NCI-H69 (cell line): ENCODE measurements at places on chromosomes 2 and 18.
A peak's percentile ranks its signal among the peaks of the same experiment; 100 is the strongest.

GRCh38 chr2:113164215-113164929, 9.4 kb upstream of the PSD4 start:
- no peak for DNase-seq

- peak; percentile 34 for DNase-seq
Observed at GRCh38 chr2:191691016-191691735, 13.2 kb downstream of the NABP1 start.

DNA sequence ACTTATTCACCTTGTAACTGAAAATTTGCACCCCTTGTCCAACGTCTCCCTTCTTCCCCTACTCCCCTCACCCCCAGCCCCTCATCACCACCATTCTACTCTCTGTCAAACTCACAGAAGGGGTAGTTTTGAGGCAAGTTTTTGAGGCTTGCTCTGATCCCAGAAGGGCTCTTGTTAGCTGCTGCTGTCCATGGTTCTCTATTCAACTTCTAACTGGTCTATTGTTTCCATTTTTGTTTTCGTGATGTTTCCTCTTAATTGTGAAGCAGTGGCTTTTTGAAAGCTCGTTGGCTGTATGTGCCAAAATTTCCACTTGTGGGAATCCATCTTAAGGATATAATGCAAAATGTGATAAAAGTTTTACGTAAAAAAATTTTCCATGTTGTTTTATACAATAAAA, 92.5 kb upstream of the CRACDL start:
- no peak for DNase-seq

DNA sequence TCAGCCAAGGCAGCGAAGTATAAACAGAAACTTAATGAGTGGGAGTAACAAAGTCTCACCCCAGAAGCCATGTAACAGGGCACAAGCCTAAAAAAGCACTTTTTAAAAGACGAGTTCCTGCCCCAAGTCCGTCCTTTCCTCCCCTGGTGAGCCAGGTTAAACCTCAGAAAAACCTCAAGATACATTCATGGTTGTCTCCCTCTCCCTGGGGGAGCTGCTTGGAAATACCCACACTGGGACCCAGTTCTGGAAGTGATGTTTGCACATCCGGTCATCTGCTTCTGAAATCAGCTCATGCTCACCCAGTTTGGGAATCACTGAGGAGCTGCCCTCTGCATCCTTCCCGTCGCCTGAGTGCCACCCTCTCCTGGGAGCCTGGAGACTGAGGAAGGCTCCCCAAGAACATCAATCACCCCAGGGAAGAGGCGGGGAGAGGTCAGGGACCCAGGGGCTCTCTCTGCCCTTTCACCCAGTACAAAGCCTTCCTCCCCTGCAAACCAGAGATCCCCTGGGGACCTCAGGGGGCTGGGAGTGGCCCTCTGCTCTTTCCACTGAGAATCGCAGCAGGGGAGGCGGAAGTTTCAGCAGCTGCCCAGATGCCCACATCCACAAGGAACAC, 150.6 kb upstream of the AGAP1 start:
- no peak for DNase-seq

GRCh38 chr2:23400703-23401102, 15.7 kb downstream of the KLHL29 start:
- peak; percentile 13 for DNase-seq

GRCh38 chr2:199470672-199471442, 13.1 kb upstream of the SATB2 start:
- DNase-seq: no peak

- no peak for DNase-seq
Observed at GRCh38 chr2:32990556-32990955, 43.8 kb downstream of the LTBP1 start.

- DNase-seq: peak; percentile 47
Observed at GRCh38 chr2:232204457-232204931, 174.1 kb upstream of the ALPP start.

DNA sequence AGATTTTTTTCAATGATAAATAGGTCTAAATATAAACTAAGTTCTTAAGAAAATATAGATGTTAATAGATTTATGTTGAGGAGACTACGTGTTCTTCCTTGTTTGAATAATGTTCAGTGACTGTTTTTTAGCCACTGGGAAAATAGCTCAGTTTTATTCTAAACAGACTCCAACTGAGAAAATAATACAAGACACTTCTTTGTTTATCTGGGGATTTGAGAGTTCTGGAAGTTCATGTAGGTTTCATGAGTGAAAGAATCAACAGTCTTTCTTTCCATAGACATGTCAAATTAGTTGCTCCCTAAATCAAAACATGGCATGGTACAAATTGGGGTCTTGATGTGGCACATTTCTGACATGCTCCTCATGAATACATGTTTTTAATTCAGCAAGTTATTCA, 177.7 kb downstream of the MREG start:
- DNase-seq: no peak

DNA sequence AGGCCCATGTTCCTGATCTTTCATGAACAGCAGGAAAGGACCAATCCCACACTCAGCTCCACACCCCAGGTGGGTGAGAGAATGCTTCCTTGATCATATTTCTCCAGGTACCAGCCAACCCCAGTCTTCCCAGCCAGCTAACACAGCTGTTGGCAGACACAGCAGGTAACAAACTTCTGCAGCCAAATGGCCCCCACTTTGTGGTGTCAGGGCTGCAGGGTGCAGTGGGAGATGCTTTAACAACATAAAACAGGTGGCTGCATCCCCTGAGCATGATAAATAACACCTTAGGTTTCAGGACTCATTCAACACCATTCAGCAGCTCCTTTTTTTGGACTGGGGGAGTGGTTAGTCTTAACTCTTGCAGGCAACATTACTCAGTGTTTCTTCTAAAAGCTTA, 76.7 kb upstream of the ACAA2 start:
- peak; percentile 100 for DNase-seq
